Osteocyte (in vitro differentiated cells): ENCODE measurements at places on chromosomes 2 and 18. TPM values are rescaled to one million over a fixed set of nuclear protein-coding genes. Genes with fewer than 3 reads are reported as not detected.

Gene PLB1
- 0.60 and 0.64 TPM in 2 replicates for total RNA-seq

DNA sequence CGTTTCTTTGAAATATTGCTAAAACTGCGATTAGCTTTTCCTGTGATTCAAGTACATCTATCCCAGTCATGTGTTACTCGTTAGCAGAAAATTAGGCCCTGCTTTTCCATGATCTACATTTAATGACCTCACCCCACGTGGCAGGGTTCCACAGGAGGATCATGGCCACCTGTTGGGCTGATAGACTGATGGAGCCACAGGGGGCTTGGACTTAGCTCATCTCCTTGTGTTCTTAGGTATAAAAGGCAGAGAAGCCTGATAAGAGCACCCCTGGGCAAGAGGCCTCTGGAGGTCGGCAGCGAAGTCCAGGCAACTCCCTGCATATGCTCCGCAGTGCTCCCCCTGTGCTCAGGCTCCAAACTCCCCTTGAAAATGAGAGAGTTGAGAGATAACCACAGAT lies 12.9 kb downstream of the FZD7 start:
- no peak for DNase-seq
- peaks cover 4% of the 10 kb centered on the region for H3K27me3 ChIP-seq
- H3K4me1 ChIP-seq, result peaks cover 5% of the 10 kb centered on the region
- H3K36me3 ChIP-seq, result peaks cover 4% of the 10 kb centered on the region

- H3K27ac ChIP-seq, result peak within 1 kb of the TSS; percentile 92
- peaks cover 13% of the 10 kb centered on the region for H3K36me3 ChIP-seq
- no peaks in the 10 kb centered on the region for H3K27me3 ChIP-seq
- peak within 1 kb of the TSS; percentile 100 for H3K4me3 ChIP-seq
Observed at GRCh38 chr2:208254871-208255556, at the start of gene IDH1. TSS of gene IDH1 (minus strand) at chr2:208255071. CDS start at chr2:208251551, 3,520 bp downstream.

- H3K27me3 ChIP-seq, result peaks cover 39% of the 10 kb centered on the region
- no peak overlapping the region for H3K27ac ChIP-seq
- H3K4me1 ChIP-seq, result no peaks in the 10 kb centered on the region
Observed at GRCh38 chr2:106358081-106358480, 110.1 kb downstream of the RGPD3 start.

DNA sequence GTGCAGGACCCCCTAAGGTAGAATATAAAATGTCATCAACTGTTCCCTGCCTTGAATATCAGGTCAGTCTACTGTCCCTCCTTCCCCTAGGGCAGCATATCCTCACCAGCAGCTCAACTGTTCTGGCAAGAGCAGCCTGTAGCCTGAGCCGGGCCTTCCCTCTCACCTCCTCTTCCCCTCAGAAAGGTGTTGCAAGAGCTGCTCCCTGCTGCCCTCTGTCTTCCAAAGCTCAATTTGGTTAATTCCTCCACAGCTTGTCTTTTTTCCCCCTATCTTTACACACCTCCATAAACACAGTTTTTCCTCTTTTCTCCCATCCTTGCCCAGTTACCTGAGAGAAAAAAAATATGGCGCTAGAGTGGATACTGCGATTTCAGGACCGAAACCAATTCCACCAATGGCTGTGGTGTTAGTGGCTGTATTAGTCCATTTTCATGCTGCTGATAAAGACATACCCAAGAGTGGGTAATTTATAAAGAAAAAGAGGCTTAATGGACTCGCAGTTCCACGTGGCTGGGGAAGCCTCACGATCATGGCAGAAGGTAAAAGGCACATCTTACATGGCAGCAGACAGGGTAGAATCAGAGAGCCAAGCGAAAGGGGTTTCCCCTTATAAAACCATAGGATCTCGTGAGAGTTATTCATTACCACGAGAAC lies 184.7 kb downstream of the MREG start:
- H3K36me3 ChIP-seq, result no peaks in the 10 kb centered on the region
- H3K27ac ChIP-seq, result peak overlapping the region; percentile 40
- DNase-seq, result no peak
- no peaks in the 10 kb centered on the region for H3K27me3 ChIP-seq
- peaks cover 62% of the 10 kb centered on the region for H3K4me1 ChIP-seq

Gene REG3G
- not detected in 2 replicates for total RNA-seq

GRCh38 chr2:130853391-130853790 lies 16.7 kb downstream of the ARHGEF4 start:
- no peak overlapping the region for H3K27ac ChIP-seq
- no peaks in the 10 kb centered on the region for H3K27me3 ChIP-seq
- H3K4me1 ChIP-seq, result no peaks in the 10 kb centered on the region
- H3K4me3 ChIP-seq, result no peak overlapping the region

DNA sequence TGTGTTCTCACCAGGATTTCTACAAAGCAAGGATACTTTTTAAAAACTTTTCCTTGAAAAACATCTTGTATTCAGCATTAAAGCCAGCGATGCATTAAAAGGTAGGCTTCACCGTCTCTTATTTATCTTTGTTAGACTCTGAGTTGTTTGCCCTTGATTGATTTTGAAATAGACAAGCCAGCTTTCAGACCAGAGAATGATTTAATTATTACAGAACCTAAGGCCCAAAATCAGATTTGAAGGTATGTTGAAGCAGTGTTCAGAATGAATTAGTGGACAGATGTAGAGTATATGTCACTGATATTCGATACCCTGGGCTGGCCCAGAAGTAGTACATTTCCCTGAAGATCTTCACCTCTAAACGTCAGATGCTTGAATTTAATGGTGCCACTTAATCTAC lies 136.4 kb downstream of the THSD7B start:
- no peak overlapping the region for H3K27ac ChIP-seq
- peaks cover 6% of the 10 kb centered on the region for H3K4me1 ChIP-seq
- no peak overlapping the region for H3K4me3 ChIP-seq
- no peaks in the 10 kb centered on the region for H3K27me3 ChIP-seq
- no peaks in the 10 kb centered on the region for H3K36me3 ChIP-seq

Gene UGT1A8
- total RNA-seq, result not detected in 2 replicates

Gene RAX
- not detected in 2 replicates for total RNA-seq

DNA sequence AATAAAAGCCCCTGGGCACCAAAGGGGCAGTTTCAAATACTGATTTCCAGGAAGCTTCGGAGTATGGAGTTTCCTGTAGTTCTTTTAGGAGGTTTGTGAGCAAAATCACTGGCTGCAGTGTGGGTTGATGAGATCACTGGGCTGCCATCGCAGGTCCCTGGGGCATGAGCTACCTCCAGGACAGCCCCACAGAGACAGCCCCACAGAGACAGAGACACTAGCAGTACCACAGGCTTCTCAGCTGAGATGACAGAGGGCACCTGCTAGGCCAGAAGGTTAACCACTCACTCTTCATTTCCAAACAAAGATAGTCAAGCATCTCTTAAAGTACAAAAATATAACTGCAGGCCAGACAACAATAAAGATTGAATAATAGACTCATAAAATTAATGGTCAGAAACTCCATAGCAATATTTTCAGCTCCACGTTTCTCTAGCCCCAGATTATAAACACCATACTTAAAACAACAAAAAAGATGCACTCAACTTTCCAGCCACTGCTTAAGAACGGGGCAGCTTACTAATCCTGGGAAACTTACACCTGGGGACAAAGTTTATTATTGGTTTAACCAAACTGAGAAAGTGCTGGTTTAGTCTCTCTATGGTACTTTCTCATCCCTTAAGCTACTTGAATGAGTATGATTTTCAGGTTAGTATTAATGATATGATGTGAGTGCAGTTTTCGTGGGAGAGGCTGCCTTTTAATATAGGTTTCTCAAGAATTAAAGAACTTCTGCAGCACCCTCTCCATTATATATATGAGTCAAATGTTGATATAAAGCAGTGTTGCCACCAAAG lies 11.6 kb downstream of the AFF3 start:
- no peaks in the 10 kb centered on the region for H3K36me3 ChIP-seq
- H3K27me3 ChIP-seq, result no peaks in the 10 kb centered on the region
- no peak for DNase-seq
- peaks cover 16% of the 10 kb centered on the region for H3K4me1 ChIP-seq
- no peak overlapping the region for H3K27ac ChIP-seq
- no peak overlapping the region for H3K4me3 ChIP-seq

DNA sequence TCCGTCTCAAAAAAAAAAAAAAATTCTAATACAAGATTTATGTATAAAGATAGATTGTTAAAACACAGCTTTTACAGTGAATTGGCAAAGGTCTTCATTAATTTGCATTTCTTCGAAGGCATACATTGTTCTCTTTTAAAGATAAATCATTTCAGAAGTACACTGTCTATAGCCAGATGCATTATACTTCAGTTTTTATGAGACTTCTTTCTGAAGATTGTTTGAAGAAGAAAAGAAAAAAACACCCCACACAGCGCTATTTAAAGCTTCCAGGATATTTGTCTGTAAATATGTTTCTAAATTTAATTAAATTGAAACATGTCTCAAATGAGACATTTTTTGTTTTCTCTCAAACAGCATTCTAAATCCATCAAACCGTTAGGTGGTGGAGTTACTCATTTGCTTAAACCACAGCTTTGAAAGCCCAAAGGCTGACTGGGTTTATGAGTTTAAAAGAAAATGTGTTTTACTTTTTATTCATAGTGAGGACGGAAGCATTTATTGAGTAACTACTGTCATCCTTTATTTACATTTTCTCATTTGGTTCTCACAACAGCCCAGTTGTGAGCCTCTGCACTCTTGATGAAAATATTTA lies 42.4 kb upstream of the C1GALT1C1L start:
- no peak for DNase-seq
- H3K27ac ChIP-seq, result no peak overlapping the region
- no peaks in the 10 kb centered on the region for H3K27me3 ChIP-seq
- no peak overlapping the region for H3K4me3 ChIP-seq

DNA sequence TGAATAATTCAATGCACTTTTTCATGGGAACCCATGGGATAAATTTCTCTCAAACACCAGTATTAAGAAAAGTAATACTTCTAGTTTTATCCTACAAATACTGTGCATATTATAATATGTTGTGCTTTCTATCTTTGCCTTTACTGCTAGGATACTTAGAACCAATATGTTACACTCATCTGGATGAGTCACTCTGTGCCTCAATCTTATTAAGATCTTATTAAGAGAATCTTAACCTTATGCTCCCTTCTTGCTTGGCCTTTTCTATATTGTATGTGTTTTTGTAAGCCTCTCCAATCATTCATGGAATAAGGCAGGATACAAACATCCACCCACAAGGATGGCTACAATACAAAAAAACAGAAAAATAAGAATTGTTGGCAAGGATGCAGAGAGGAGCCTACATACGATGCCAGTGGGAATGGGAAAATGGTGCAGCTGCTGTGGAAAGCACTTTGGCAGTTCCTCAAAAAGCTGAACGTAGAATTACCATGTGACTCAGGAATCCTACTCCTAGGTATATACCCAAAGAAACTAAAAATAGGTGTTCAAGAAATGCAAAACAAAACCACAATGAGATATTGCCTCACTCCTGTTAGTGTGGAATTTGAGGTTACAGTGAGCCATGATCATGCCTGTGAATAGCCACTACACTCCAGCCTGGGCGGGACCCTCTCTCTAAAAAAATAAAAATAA lies 10.7 kb upstream of the TWSG1 start:
- peaks cover 3% of the 10 kb centered on the region for H3K4me1 ChIP-seq
- H3K27me3 ChIP-seq, result no peaks in the 10 kb centered on the region
- H3K27ac ChIP-seq, result no peak overlapping the region
- peaks cover 4% of the 10 kb centered on the region for H3K36me3 ChIP-seq
- H3K4me3 ChIP-seq, result no peak overlapping the region
- no peak for DNase-seq
